ENCODE measurements at places on chromosomes 7 and 10.

DNA sequence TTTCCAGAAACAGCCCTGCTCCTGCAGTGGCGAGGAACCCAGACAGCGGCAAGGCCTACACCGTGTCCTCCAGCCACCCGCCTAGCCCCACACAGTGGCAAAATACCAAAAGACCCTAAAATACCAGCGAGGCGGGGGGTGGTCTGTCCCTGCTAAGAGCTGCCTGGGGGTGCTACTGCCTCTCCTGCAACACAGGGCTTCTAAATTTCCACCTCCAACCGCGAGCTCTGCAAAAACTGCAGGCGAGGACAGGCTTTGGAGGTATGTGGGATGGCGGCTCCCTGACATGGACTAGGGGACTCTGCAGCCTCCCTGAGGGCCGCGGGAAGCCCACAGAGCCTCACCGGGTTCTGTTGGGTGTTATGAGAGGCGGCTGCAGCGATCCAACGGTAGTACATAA, 122.3 kb downstream of the WDR37 start:
- DNase-seq, result no peak

DNA sequence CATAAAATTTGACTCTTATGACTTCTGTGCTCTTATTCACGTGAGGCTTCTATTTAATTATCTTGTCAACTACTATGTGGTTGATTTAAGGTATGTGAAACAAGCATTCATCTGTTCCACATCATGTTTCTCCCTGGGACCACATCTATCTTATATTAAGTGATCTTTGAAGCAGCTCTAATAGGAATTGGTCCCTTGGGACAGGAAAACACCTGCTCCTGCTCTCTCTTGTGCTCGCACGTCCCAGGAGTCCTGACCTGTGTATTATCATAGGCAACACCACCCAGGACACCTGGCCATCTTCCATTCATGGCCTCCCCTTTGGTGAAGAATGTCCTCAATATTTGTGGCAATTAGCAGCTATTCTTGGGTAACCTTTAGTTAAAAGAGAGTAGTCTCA, 269.2 kb downstream of the NRG3 start:
- no peak for DNase-seq

DNA sequence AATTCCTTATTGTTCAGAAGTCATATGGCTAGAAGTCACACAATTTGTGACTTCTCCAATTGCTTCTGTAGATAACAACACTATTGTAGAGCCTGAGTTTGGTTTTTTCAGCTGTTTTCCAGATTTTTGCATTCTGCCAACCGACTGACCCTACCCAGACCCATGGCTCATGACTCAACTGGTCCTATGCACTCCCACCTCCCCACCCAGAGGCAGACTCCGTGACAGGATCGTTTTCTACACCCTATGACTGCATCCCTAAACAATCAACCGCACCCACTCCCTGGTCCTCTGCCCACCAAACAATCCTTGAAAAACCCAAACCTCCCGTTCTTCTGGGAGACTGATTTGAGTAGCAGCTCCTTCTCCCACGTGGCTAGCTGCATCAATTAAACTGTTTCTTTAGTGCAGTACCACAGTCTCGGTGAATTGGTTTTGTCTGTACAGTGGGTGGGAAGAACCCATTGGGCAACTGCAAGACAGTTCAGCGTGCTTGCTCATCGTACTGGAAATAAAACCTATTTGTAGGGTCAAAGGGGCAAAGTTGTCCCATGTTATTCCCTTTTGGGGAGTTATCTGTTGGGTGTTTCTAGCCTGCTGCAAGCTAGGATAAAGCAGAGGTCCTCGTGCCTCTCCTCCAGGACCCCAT, 150.3 kb upstream of the FAM20C start:
- DNase-seq, result no peak

GRCh38 chr10:108249940-108250339, 1085.4 kb upstream of the SORCS1 start:
- DNase-seq, result no peak

- DNase-seq, result peak; percentile 33
Observed at GRCh38 chr10:49177391-49178355, 10.5 kb downstream of the TMEM273 start.

GRCh38 chr10:90286406-90286805, 571.4 kb downstream of the HTR7 start:
- DNase-seq, result no peak

DNA sequence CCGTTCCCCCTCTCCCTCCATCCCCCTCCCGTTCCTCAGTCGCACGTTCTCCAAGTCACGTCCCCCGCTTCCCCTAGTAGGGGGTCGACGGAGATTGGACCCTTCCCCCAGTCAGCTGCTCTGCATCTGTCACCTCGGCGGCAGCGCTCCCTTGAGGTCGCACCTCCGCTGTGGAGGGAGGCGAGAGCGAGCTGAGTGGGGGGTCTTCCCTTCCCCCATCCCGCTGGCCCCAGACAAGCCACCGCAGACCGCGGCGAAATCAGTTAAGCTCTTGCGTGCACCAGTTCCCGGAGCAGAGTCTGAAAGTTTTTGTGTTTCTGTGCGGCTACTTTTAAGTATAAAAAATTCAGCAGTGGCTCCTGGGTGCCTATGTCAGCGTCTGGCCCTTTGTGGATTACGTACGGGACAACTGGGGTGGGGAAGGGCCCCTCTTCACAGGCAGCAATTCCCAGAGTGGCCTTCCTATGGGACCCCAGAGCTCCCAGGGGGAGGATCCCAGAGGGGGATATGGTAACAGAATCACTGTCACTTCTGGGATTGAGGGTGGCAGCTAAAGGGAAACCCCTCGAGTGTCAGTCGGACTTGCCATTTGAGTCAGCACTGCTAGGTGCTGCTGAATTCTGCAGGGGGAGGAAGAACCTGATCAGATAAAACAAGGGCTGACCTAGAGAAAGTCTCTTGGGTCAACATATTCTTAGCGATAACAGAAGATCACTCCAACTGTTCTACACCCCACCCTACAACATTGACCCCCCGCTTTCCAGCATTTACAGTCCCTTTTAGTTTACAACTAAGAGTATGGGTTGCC, 12.5 kb upstream of the DDIT4 start:
- DNase-seq, result peak; percentile 80

DNA sequence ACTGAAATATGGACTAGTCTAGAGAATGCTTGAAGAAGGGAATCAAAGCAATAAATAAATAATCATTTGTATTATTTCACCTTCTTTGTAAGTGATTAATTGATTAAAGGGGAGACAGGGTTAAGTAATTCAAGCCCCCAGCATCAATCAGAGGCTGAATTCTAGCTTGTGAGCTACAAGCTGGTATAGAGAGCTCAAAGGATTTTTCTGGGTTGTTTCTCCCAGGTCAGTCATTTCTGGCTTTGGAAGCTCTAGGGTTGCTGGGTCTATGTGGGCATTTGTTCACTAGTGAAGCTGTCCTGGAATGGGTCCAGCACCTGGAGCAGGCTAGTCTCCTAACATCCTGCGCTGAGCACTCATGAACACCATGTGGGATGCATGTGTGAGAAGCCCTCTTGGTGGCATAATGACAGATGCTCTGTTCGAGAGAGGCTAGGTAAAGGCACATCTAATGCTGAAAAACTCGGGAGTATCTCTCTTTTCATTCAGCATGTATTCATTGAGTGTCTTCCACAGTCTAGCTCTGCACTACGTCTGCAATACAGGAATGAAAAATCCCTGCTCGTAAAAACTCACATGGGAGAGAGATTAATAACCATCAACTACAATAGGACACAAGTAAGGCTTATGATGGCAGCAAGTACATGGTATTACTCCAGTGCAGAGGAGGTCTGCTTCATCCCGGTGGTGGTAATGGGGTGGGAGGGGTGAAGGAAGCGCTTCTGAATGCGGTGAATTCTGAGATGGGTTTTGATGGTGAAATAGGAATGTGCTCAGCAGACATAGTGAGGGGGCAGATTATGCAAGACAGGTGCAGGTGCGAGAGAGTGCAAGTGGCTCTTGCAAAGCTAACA, 68.0 kb upstream of the NRP1 start:
- no peak for DNase-seq

DNA sequence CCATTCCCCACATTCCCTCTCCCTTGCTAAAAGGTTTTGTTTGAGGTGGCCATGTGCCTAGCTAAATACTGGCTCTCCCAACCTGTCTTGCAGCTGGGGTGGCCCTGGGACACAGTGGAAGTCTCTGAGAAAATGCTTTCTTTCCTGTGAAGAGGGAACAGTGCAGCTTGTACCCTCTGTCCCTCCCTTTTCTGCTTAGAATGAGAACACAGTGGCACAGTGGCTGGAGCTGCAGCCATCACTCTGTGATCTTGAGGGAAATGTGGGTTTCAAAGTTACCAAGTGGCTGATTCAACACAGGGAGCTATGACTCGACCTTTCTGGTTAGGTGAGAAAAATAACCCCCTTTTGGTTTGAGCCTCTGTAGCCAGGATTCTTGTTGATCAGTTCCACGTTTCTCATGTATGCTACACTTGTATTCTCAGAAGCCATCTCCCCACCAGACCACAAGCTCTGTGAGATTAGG, 62.7 kb upstream of the CARD11 start:
- no peak for DNase-seq

DNA sequence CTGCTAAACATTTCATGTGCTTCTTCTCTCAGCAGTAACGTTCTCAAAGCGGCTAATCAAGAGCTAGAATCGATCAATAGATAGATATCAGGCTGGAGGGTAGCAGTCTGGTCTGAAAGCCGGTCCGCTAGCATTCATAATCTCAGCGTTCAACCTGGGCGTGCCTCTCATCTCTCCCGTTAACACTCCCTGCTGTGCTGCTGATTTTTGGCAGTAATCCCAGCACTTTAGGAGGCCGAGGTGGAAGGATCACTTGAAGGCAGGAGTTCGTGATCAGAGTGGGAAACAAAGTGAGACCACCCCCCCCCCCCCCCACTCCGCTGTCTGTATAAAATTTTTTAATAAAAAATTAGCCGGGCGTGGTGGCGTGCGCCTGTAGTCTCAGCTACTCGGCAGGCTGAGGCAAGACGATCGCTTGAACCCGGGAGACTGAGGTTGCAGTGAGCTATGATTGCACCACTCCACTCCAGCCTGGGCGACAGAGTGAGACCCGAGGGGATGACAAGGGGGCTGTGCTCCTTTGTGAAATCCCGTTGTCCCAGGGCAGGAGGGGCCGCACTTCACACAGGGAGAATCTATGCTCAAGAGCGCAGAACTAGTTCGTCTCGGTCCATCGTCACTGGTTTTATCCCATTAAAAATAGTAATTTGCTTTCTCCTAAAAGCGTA, 624 bp upstream of the CEP55 start:
- DNase-seq, result no peak

DNA sequence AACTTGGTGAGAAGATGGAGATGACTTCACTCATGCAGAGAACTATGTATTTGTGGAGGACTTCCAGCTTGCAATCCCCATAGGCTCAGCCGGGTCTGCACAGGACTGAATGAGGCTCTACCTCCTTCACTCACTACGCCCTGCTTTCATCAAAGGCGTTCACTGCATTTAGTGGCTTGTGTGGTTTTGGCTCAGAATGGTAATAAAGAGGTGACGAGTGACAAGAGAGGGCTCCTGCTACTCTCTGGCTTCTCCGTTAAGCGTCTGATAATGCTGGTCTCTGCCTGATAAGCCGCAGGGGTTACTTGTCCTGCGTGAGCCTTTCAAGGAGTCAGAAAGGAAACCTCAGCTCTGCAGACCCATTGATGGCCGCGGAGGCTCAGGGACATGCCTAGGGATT, 343.4 kb downstream of the PRPF18 start:
- peak; percentile 49 for DNase-seq

DNA sequence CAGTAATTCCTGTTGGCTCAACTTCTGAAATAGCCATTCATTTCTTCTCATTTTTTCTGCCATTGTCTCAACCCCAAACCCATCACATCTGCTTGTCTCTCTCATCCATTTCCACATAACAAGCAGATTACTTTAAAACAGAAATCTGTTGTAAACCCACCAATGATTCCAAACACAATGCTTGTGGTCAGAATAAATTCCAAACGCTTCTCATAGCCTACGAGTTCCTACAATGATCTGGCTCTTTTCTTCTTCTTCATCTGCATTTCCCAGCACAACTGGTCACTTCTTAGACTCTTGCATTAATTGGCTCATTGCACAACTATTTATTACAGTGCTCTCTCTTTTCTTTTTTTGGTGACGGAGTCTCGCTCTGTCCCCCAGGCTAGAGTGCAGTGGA, 364.1 kb downstream of the GATA3 start:
- no peak for DNase-seq

GRCh38 chr7:102425639-102426267, 7.6 kb upstream of the ORAI2 start:
- DNase-seq, result peak; percentile 80

DNA sequence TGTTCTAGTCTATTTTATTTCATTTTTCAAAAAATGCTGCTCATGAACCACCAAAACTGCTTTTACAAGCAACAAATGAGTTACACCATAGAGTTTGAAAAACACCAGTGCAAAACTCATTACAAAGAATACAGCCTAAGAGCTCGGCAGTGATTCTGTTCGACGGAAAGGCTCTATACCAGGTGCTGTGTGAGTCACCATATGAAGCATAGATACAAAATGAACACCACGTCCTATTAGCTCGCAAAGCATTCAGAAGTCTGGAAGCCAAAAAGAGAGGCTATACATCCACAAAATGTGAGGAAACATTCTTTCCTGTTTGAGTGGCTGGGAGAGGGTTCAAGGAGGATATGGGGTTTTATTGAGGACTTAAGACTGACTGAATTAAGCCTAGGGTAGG, 136.1 kb downstream of the ATE1 start:
- DNase-seq, result no peak

DNA sequence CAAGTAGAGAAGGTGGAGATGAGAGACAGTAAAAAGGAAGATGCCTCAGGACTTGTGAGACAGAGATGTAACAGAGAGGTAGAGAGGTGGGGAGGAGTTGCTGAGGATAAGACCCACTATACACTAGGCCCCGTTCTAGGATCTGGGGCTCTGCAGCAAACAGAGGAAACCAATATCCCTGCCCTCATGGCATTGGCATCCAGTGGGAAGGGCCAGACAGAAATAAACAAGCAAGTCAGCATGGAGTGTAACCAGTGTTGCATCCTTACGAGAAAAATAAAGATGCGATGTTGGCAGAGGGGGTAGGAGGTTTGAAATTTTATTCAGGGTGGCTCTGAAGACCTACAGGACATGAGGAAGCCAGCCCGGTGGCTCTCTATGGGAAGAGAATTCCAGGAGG, 22.0 kb upstream of the EEPD1 start:
- no peak for DNase-seq

DNA sequence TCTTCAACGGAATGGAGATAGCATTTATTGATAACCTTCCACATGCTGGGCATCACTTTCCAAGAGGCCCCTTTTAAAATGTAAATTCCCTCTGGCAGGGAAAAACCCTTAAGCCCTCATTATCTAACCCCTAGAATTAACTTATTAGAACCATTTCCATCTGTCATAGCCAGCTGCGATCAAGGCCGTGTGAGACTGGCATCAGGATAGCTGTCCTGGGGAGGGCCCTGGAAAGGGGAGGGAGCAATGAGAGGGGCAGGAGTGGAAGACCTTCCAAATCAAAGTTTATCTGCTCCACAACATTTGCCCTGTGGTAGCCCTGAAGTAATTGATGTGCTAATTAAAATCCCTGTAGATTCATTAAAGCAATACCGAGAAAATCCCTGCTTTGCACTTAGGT, 45.0 kb upstream of the JAZF1 start:
- DNase-seq, result no peak

GRCh38 chr10:481628-482027, 207.8 kb downstream of the DIP2C start:
- DNase-seq, result no peak

GRCh38 chr10:21519941-21520436, 5.5 kb downstream of the SKIDA1 start:
- DNase-seq, result peak; percentile 22
